Stimulated activated CD4-positive, alpha-beta T cell treated with anti-CD3 and anti-CD28 coated beads, TNF-alpha, amount 100 ng/mL, for 24 hours (primary cell): ENCODE measurements at places on chromosomes 1 and 21.

DNA sequence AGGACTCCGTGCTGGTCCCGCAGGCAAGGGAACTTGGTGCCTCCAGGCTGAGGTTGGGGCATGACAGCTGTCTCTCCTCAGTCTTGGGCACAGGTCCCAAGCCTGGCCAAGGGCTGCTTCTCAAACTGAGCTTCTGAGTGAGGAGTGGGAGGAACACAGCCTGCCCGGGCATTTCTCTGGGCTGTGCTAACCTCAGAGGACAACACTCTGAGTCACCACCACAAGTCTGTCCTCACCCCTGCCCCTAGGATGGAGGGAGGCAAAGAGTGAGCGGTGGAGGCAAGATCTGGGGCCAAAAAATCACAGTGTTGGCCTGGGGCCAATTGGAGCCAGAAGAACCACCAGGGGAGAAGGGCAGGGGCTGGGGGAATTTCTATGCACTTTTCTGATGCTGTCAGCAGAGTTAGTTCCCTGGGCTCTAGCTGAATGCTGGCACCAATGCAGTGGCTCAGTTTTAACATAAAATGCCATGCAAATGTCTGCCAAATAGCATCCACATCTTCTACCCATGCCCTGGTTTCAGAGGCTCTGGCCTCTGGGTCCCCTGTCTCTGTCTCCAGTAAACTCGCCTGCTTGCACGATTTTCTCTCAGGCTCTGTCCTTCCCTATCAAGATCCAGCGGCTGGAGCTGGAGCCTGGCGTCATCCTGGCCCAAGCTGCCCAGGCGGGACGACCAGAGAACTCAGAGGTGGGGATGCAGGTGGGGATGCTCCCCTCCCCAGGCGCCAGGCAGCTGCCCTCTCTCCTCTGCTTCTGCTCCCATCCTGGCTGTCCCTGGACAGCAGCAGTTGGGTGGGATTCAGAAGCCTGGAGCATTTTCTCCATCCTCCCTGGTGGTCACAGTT lies 11.0 kb upstream of the CDK18 start:
- no peak for DNase-seq

GRCh38 chr1:174656409-174657059 lies 208.8 kb downstream of the GPR52 start:
- no peak for DNase-seq

- peak; percentile 62 for DNase-seq
These were observed at the start of gene DISC1 for GRCh38 chr1:231626535-231626950. Gene DISC1, plus strand, starts transcription at chr1:231626790. Its CDS starts 78 bp downstream, at chr1:231626868.

DNA sequence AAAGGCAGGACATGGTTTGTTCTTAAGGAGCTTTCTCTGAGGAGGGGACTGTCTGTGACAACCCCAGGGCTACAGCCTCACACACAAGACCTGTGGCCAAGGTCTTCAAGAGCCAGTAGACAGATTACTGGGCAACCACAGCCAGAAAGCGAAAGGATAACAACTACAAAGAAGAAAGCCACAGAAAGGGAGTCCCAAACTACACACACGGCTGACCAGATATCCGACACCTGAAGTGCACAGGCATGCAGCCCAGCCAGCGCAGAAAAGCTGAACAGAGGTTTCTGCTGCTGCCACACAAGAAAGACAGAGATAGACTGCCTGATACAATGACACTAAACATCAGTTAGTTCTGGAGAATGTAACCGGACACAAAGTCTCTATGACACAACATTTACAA lies 21.4 kb upstream of the NADK start:
- DNase-seq = no peak

- DNase-seq = no peak
These were observed 45.7 kb downstream of the ABCD3 start for GRCh38 chr1:94463765-94464330.

- no peak for DNase-seq
These were observed 36.6 kb downstream of the H3-3A start for GRCh38 chr1:226098870-226099835.

- no peak for DNase-seq
These were observed 48.5 kb upstream of the SCYL3 start for GRCh38 chr1:169941982-169942830.

- DNase-seq = no peak
These were observed 591 bp downstream of the KCTD3 start for GRCh38 chr1:215567491-215568298.

- no peak for DNase-seq
These were observed 3.4 kb upstream of the CROCC start for GRCh38 chr1:16918371-16918770.
